ENCODE measurements at places on chromosomes 1 and 21.

- no peak for DNase-seq
These were observed 7.7 kb upstream of the CLCA1 start for GRCh38 chr1:86460998-86461397.

GRCh38 chr1:213231795-213232231, 180.8 kb downstream of the RPS6KC1 start:
- DNase-seq: no peak

DNA sequence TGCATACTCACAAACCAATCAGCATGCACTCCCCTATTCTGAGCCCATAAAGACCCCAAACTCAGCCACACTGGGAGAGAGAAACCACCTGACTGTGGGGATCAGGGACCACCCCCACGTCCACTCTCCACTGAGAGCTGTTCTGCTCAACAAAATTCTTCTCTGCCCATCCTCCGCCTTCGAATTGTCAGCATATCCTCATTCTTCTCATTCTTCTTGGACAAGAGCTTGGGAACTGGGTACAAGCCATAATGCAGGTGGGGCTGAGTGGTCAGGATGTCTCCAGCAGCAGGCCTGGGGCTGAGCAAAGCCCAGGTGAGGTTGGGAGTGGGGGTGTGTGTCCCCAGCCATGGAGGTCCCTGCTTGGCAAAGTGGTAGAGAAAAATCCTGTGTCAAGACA, 34.6 kb upstream of the IFNGR2 start:
- no peak for DNase-seq

DNA sequence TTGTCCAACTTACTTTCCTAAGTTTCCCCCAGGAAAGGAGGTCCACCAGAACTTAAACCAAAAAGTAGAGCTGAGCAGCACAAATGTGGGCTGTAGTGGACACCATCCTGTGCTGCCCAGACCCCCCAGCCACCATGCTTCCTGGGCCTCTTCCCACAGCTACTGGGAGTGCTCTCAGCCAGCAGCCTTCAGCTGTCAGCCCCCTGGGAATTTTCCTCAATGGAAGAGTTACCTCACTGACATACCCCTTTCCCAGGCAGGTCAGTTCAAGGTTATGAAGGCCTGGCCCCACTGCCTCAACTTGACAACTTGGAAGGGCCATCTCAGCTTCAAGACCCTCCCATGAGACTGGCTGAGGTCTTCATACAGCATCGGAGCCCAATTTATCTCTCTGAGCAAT, 47.7 kb downstream of the CDCP2 start:
- DNase-seq: no peak

DNA sequence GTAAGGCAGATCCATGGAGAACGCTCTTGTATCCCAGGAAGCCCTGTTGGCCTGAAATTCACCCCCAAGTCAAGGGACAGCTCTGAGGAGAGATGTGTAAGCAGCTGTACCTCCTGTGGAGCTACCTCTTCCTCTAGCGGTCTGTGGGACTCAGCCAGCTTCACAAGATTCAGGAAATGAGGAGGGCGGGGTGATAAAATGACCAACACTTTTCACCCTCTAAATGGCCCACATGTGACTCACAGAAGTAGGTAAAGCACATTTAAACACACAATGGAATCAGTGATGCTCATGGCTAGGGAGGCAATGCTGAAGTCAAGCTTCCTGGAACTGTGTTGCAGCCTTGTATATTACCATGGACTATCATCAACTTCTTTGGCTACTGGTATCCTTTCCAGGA, at the start of gene SH2D1B:
Gene SH2D1B, minus strand, starts transcription at position 135 of the 400 bp plus-strand sequence. Its CDS starts 120 bp downstream, at position 15.
- no peak for DNase-seq

GRCh38 chr21:23822760-23823159, 1784.5 kb downstream of the MRPL39 start:
- DNase-seq: no peak

GRCh38 chr1:17927952-17928351, 172.8 kb downstream of the ACTL8 start:
- no peak for DNase-seq

GRCh38 chr1:212593821-212594251, 14.7 kb upstream of the ATF3 start:
- no peak for DNase-seq

DNA sequence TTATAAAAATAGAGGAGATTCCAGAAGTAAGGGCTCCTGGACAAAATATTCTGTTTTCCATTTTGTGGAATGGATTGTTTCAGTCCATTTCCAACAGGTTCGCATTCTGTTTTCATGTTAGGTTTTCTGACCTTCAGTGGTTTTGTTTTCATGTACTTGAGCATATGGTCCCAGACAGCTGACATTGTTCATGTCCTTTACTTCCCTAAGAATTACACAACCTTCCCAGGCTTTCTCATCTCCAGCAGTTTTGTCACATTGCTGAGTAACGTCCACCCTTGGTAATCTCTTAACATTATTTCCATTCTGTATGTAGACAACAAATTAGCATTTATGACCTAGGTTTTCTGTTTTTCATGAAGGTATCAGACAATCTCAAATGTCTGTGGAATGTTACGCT, 21.0 kb upstream of the ERRFI1 start:
- DNase-seq: peak; percentile 46
